Body of pancreas (tissue), 4 donors: ENCODE measurements at places on chromosomes 16 and 17. TPM values are rescaled to one million over a fixed set of nuclear protein-coding genes. Genes with fewer than 3 reads are reported as not detected.

The SLC5A11 gene
- total RNA-seq = not detected

The EPN3 gene
- 11.9 TPM for total RNA-seq

The NOXO1 gene
- not detected for total RNA-seq

The TBC1D3I gene
- total RNA-seq = not detected

The TMC8 gene
- 3.3 TPM for total RNA-seq

The DNAI2 gene
- not detected for total RNA-seq

The MYO15B gene
- 183 TPM for total RNA-seq

The TCAP gene
- not detected for total RNA-seq
